D341Med (cell line): ENCODE measurements at places on chromosomes 4 and X.

GRCh38 chr4:145348291-145348690 is 133.4 kb upstream of the SMAD1 start:
- no peak for DNase-seq

- no peak for DNase-seq
Measured at GRCh38 chr4:41158274-41158673, 56.1 kb downstream of the APBB2 start.

GRCh38 chrX:32483534-32484136 is 727.7 kb downstream of the DMD start:
- no peak for DNase-seq

DNA sequence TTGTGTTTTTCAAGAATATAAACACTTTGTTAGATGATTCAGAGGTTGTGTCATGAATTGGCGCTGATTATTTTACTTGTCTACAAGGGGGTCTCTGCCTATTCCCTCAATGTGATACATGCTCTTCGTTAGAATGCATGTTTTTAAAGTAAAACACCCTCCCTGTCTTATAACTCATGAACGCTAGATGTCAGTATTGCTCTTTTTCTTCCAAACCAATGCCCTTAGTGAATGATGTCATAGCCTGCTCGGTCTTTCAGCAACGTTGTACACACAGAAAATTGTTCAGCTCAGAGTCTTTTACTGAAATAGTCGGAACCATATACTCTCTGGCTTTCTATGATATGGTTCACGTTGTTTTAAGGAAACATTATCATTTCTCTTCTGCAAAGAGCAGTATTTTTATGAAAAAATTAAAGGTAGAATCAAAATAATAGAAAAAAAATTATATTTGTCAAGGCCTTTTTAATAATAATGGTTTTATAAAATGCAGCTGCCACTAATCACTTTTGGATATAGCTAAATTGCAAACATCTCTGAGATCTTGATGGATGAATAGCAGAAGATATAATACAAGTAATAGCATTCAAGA is 292.9 kb downstream of the TLL1 start:
- DNase-seq, result peak; percentile 64

- peak; percentile 39 for DNase-seq
Measured at GRCh38 chr4:176340871-176341685, 21.3 kb downstream of the SPCS3 start.

DNA sequence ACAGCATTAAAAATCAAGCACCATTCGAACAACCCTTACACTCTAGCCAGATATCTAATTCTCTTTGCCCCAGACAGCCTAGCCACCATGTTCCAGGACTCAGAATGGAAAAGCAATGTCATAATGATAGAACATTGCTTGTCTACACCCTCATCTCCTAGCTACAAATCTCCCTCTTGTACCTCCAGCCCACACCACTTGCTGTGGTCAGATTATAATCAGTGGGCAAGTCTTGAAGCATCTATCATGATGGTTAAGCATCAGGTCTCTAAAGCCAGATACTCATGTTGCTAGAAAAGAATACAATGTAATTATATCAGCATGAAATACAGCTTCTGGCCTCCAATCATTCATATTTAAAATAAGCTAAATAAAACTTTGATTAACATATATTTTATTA is 268.3 kb downstream of the NPFFR2 start:
- no peak for DNase-seq

- no peak for DNase-seq
Measured at GRCh38 chr4:108029016-108029720, 39.5 kb downstream of the HADH start.

GRCh38 chr4:90641861-90642599 is 514.8 kb downstream of the CCSER1 start:
- no peak for DNase-seq

DNA sequence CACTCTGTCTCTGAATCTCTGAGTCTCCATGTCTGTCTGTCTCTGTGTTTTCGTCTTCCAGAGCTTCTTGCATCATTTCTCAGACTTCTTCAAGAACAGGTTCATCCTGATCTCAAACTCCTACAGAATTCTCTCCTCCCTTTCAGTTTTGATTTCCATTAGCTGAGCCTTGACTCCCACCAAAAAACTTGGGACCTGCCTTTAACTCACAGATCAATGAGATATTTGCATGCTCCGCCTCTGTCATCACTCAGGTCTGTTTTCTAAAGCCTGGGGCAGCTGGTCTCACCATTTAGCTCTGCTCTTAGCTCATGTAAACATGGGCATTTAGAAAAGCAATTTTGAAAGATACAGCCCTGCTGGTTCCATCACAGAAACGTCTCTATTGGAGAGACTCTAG is 8.6 kb downstream of the DAPP1 start:
- DNase-seq, result no peak

DNA sequence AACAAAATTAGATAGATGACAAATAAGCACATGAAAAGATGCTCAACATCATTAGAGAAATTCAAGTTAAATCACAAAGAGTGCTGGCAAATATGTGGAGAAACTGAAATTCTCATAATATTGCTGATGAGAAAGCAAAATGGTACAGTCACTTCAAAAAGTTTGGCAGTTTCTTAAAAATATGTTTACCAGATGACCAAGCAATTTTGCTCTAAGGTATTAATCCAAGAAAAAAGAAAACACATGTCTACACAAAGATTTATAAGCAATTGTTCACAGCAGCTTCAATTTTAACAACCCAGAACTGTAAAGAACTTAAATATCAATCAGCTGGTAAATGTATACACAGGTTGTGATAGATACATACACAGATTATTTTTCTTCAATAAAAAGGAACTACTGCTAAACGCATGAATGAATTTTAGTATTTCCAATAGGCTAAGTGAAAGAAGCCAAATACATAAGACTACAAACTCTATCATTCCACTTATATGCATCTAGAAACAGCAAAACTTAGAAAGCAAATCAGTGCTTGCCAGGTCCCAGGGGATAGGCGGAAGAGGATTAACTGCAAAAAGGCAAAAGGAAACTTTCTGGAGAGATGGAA is 11.7 kb downstream of the OTUD4 start:
- DNase-seq, result no peak

GRCh38 chr4:1368421-1369090 is 21.5 kb downstream of the UVSSA start:
- DNase-seq, result no peak

- DNase-seq, result no peak
Measured at GRCh38 chrX:47514533-47515235, 31.7 kb upstream of the ZNF41 start.

- peak; percentile 66 for DNase-seq
Measured at GRCh38 chr4:101346351-101347266, 717 bp downstream of the PPP3CA start.

- DNase-seq, result no peak
Measured at GRCh38 chrX:111431001-111431400, 19.0 kb upstream of the DCX start.

- no peak for DNase-seq
Measured at GRCh38 chr4:83785891-83786290, 250.0 kb downstream of the GPAT3 start.

- no peak for DNase-seq
Measured at GRCh38 chrX:17531500-17531899, 156.5 kb downstream of the NHS start.

DNA sequence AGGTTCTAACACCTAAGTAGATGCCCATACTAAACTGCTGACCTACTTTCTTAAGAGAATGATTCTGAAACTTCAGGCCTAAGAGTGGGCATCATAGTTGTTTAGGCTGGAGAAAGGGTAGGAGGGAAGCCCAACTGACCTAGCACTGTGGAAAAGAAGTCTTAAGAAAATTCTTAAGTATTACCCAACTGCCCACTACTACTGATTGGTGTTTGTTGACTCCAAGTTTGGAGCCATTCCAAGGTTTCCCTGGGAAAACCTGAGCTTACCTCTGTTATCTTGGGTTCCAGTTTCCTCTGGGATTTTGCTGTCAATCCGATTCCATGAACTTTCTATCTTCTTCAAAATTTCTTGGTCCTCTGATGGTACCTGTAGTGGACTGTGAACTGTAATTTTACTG is 23.9 kb downstream of the ANKRD17 start:
- DNase-seq, result no peak

GRCh38 chr4:70538869-70539268 is 20.5 kb downstream of the AMTN start:
- DNase-seq, result no peak

- no peak for DNase-seq
Measured at GRCh38 chr4:33080275-33080674, 2360.1 kb downstream of the PCDH7 start.

GRCh38 chr4:7660176-7661039 is 225.7 kb upstream of the PSAPL1 start:
- no peak for DNase-seq

- DNase-seq, result no peak
Measured at GRCh38 chr4:146237092-146237491, 22.8 kb downstream of the REELD1 start.

DNA sequence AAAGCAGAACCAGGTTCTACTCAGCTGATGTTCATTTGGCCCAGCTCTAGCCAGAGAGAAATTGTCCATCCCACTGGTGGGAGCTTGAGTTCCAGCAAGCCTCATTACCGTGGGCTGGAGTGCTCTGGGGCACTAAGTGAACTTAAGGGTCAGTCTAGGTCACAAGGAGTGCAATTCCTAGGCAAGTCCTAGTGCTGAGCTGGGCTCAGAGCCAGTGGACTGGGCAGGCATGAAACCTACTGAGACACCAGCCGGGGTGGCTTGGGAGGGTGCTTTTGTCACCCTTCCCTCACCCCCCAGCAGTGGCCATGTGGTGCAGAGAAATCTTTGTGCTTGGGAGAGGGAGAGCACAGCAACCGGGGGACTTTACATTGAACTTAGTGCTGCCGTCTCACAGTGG is 39.4 kb downstream of the GSX2 start:
- DNase-seq, result no peak

DNA sequence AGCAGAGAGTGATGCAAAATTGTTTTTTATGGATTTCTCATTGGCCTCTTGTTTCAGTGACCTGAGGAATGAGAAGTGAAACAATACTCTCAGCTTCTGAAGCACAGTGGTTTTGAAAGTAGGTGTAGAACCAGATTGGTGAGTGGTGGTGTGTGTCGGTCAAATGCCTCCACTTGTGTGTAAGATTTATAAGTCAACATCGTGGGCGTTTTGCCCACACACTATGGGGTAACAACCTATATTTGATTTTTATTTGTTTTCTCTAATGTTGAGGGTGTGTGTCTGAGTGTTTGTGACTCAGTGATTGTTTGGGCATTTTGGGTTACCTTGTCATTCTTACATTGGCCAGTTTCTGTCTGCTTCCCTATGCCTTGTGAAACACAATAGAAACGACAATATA is 23.3 kb downstream of the ADGRL3 start:
- no peak for DNase-seq

GRCh38 chr4:25882226-25882625 is 19.4 kb upstream of the SEL1L3 start:
- no peak for DNase-seq

DNA sequence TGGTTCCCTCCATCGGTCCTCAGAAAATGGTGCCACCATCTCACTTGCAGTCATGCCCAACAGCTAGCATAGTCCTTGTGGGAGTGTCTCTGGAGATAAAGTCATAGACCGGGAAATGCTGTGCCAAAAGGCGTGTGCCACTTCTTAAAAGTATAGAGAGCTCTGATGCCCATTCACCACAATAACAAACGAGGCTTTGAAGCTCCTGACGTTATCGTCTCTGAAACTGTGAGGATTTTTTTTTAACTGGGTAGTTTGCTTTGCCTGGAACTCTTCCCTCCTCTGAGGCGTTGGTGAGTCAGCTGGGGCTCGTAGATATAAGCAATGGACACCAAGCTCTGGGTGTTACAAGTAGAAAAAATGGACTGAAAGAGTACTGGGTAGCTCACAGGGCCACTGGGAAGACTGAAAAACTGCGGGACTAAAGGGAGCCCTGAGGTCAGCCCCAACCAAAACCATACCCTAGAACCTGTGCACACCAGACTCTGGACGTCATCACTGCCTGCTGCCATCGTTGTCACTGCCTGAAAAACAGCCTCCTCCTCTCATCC is 89.4 kb upstream of the TRIM2 start:
- DNase-seq, result no peak

- no peak for DNase-seq
Measured at GRCh38 chrX:78964598-78964997, 19.4 kb downstream of the P2RY10 start.

- DNase-seq, result no peak
Measured at GRCh38 chr4:175947117-175947722, 118.4 kb upstream of the WDR17 start.

- DNase-seq, result no peak
Measured at GRCh38 chr4:93261207-93261606, 567.3 kb upstream of the ATOH1 start.

- DNase-seq, result peak; percentile 51
Measured at GRCh38 chrX:20265221-20265725, 1.4 kb downstream of the RPS6KA3 start.

DNA sequence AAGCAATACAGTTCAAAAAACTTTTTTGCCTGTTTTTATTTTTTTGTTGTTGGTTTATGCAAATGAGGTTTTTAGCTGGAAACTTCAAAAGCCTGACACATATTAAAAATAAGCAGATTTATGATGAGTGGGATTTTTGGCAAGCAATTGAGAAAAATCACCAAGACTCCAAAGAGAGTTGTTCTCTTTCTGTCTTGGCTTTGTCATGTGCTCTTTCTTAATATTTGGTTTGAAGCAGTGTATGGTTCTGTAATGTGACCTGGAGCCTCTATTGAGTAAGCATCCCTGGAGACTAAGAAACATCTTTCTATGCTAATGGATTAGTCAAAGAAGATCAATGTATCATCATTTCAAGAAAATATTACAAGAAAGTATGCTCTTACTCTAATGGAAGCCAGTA is 11.7 kb downstream of the TRIM2 start:
- no peak for DNase-seq

- no peak for DNase-seq
Measured at GRCh38 chr4:169640261-169640870, 20.0 kb downstream of the CLCN3 start.

DNA sequence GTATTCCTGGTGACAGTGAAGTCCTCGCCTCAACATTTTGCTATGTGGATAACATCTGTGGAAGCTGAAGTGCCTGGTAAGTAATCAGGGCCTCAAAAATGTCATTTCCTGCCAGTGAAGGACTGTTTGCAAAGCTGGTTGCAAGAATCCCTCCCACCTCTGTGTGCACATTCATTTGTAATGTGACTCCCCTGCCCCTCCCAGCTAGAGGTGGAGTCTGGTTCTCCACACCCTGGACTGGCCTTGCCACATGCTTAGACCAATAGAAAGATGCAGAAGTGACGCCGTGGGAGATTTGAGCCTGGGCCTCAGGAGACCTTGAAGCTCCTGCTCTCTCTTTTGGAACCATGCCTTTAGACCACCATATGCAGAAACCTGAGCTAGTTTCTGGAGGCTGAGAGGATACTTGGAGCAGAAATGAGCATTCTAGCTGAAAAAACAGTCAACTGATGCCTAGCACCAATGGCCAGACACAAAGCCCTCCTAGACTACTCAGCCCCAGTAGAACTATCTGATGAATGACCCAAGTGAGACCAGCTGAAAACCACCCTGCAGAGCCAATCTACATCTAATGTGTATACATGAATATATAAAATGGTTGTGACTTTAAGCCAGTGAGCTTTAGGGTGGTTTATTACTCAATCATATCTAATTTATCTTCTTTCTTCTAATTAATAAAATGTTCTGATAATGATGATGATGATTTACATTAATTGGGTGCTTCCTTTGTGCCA is 47.8 kb upstream of the CRMP1 start:
- DNase-seq, result no peak

- peak; percentile 54 for DNase-seq
Measured at GRCh38 chr4:184765473-184766340, 31.8 kb upstream of the CENPU start.

- no peak for DNase-seq
Measured at GRCh38 chr4:114827651-114828050, 229.0 kb downstream of the UGT8 start.

- DNase-seq, result no peak
Measured at GRCh38 chr4:162274354-162274753, 110.6 kb upstream of the FSTL5 start.
